ENCODE measurements at places on chromosomes 2 and 18.

DNA sequence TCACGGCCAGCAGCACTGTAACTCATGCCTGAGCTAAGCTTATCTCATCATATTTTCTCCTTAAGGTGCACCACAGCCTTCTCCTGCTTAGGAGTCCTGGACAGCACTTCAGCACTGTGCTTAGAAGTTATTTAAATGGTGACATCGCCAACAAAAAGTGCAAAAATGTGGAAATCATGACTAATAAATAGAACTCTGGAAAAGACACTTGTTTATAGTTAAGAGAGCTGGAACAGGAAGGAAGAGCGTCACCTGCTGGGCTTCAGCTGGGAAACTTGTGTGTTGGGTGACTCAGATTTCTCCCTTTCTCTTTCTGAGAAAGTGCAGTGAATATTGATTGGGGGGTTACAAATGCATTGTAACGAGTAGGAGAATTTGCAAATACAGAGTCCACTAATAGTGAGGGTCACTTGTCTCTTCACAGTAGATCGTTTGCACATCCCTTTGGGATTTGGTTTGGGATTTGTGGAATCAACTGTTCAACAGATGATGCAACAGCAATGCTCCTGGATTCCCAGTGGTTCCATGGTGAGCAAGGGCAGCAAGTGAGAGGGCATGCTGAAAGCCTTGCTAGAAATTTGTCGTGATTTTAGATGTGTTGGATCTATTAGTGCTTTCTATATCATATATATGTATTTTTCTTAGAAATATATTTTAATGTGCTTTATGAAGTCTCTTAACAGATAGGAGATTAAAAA is 84.2 kb downstream of the DOK6 start:
- H3K27ac ChIP-seq = no peak overlapping the region
- no peaks in the 10 kb centered on the region for H3K27me3 ChIP-seq
- no peak for DNase-seq
- no peak overlapping the region for H3K4me3 ChIP-seq
- no peaks in the 10 kb centered on the region for H3K36me3 ChIP-seq

DNA sequence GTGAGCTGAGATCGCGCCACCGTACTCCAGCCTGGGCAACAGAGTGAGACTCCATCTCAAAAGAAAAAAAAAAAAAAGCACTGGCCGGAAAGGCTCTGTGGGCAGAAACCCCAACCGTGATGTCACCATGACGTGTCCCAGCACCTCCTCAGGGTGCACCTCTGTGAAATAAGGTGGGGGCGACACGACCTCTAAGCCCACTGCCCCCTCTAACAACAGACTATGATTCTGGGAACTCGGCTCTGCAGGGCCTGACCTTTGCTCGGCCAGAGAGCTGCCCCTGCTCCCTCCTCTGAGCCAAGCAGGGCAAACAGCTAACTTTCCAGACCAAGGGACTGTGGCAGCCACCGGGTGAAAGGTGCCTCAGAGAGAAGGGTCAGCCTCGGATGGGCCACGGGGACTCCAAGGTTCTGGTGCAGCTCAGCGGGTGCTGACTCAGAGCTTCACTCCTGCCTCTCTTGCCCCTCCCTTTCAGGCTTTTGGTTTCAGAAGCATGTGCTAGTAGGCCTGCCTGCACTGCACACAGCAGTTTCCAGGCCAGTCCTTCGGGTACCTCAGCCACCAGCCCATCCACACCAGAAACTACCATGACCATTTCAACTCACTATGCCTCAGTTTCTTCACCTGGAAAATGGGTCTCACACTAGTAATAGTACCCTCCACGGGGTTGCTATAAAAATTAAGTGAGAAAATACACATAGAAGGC is 8.0 kb downstream of the TMBIM1 start:
- H3K4me3 ChIP-seq = no peak overlapping the region
- H3K36me3 ChIP-seq = no peaks in the 10 kb centered on the region
- H3K4me1 ChIP-seq = peaks cover 59% of the 10 kb centered on the region

GRCh38 chr2:85018049-85018447 is 47.1 kb downstream of the KCMF1 start:
- no peak for DNase-seq
- H3K36me3 ChIP-seq = no peaks in the 10 kb centered on the region
- H3K27ac ChIP-seq = no peak overlapping the region

- no peak overlapping the region for H3K27ac ChIP-seq
- H3K4me3 ChIP-seq = no peak overlapping the region
- peaks cover 4% of the 10 kb centered on the region for H3K4me1 ChIP-seq
- no peaks in the 10 kb centered on the region for H3K27me3 ChIP-seq
- no peak for DNase-seq
Measured at GRCh38 chr18:62799977-62800376, 84.6 kb downstream of the PHLPP1 start.

DNA sequence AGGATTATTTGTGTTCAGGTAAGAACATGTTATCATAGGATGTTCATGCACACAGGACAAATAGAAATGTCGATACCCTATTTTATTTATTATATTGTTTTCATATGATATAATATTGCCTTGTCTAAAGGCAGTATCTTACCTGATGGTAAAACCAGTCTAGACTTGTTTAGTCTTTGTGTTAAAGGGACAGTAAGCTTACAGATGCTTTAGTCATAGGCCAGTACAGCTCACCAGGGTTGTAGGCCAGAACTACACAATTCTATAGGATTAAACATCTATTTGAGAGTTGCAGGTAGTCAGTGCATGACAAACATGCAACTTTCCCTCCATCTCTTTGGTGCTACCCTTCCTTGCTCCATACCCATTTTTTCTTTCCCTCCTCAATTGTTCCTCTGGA is 158.5 kb downstream of the GALNT3 start:
- no peaks in the 10 kb centered on the region for H3K27me3 ChIP-seq
- H3K36me3 ChIP-seq = no peaks in the 10 kb centered on the region
- no peak overlapping the region for H3K27ac ChIP-seq
- H3K4me1 ChIP-seq = no peaks in the 10 kb centered on the region
- no peak overlapping the region for H3K4me3 ChIP-seq

GRCh38 chr2:168438553-168438952 is 17.5 kb upstream of the CERS6 start:
- H3K4me3 ChIP-seq = no peak overlapping the region
- DNase-seq = no peak
- H3K27me3 ChIP-seq = no peaks in the 10 kb centered on the region
- no peaks in the 10 kb centered on the region for H3K36me3 ChIP-seq
- peaks cover 7% of the 10 kb centered on the region for H3K4me1 ChIP-seq

- no peaks in the 10 kb centered on the region for H3K27me3 ChIP-seq
- H3K4me1 ChIP-seq = peaks cover 9% of the 10 kb centered on the region
- H3K4me3 ChIP-seq = peak overlapping the region; percentile 67
- no peaks in the 10 kb centered on the region for H3K36me3 ChIP-seq
Measured at GRCh38 chr2:11482473-11483035, 16.6 kb upstream of the E2F6 start.

DNA sequence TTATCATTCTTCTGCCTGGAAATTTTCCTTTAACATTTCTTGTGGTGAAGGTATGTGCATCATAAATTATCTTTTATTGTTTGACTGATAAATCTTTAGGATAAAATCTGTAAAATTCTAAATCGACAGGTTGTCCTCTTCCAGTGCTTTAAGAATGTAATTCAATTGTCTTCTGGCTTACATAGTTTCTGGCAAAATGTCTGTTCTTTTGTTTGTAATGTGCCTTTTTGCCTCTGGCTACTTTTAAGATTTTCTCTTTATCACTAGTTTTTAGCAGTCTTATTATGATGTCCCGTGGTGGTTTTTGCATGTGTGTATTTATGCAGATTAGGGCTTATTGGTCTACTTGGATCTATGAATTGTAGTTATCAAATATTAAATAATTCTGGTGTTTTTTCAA is 203.6 kb upstream of the COPS8 start:
- H3K4me3 ChIP-seq = no peak overlapping the region
- no peaks in the 10 kb centered on the region for H3K4me1 ChIP-seq
- no peak for DNase-seq
- H3K27ac ChIP-seq = no peak overlapping the region

DNA sequence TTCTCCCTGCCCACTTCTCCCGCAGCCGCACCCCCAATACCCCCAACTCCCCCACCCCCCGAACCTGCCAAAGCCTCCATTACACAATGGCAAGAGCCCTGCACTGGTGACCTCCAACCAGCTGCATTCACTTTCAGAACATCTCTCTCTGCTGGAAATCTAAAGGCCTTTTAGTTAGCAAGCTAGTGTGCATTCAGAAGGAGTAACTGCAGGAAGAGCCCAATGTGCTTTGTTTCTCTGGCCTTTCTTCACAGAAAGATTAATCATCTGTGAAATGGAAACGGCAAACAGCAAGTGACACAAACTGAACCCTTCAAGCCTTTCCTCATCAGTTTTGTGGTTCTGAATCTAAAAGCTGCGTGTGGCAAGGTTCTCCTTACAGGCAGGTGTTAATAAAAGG is 124.2 kb downstream of the OLA1 start:
- H3K4me3 ChIP-seq = no peak overlapping the region
- DNase-seq = no peak
- no peaks in the 10 kb centered on the region for H3K27me3 ChIP-seq
- H3K36me3 ChIP-seq = no peaks in the 10 kb centered on the region
- H3K4me1 ChIP-seq = no peaks in the 10 kb centered on the region
- no peak overlapping the region for H3K27ac ChIP-seq

DNA sequence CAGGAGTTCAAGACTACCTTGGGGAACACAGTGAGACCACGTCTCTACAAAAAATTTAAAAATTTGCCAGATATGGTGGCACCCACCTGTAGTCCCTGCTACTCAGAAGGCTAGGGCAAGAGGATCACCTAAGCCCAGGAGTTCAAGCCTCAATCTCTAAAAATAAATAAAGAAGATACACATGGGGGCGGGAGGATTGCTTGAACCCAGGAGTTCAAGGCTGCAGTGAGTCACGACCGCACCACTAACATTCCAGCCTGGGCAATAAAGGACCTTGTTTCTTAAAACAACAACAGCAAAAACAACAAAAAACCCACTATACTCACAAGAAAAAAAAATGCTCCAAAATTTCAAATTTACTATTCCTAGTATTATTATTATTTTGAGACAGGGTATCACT is 10.0 kb upstream of the ICA1L start:
- no peaks in the 10 kb centered on the region for H3K27me3 ChIP-seq
- peaks cover 5% of the 10 kb centered on the region for H3K4me1 ChIP-seq
- DNase-seq = no peak
- no peak overlapping the region for H3K4me3 ChIP-seq

- no peak overlapping the region for H3K4me3 ChIP-seq
- no peak for DNase-seq
- no peak overlapping the region for H3K27ac ChIP-seq
- no peaks in the 10 kb centered on the region for H3K27me3 ChIP-seq
Measured at GRCh38 chr18:13302457-13303225, 84.1 kb downstream of the LDLRAD4 start.

DNA sequence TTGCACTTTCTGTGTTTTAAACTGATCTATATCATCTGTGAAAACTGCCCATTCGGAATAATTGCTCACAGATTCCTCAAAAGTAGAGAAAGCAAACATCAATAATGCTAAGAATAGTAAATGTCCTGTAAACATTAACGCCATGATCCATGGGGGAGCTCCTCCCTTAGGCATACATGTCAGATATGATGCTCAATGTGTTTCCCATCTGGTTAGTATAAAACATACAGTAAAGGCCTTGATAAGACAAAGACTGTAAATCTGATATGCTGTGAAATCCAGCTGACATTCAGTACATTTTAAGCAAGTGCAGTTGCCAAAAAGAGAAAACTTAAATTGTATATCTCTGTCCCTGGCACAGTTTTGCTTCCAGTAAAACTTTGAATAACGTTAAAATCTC is 2.1 kb downstream of the DSEL start:
- DNase-seq = no peak
- no peaks in the 10 kb centered on the region for H3K36me3 ChIP-seq
- H3K4me3 ChIP-seq = no peak overlapping the region
- H3K27ac ChIP-seq = no peak overlapping the region
- no peaks in the 10 kb centered on the region for H3K4me1 ChIP-seq

DNA sequence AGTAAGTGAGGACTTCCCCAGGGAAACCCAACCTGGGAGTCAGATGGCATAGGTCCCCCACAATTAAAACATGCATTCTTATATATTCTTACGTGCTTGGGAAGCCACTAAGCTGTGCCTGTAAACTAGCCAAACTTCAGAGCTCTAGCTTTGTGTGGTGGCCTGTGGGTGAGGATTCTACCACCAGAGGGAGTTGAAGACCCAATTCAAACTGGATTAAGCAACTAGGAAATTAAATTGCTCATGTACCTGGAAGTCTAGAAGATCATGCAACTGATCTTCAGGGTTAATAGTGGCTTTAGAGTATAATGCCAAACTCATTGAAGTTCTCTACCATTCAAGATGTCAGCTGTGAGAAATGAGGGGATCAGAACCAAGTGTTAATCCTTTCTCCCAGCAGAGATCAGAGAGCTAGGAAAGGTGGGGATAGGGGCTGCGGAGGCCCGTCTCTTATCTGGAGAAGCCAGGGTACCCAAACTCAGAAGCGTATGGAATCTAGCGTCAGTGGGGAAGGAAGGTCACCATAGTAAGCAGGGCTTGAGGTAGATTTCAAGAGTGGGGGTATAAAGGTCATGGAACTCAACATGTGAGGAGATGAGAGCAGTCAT is 53.2 kb upstream of the CCDC85A start:
- H3K4me1 ChIP-seq = no peaks in the 10 kb centered on the region
- H3K27ac ChIP-seq = no peak overlapping the region
- no peaks in the 10 kb centered on the region for H3K36me3 ChIP-seq

- no peak overlapping the region for H3K4me3 ChIP-seq
- no peak overlapping the region for H3K27ac ChIP-seq
- no peaks in the 10 kb centered on the region for H3K36me3 ChIP-seq
- H3K4me1 ChIP-seq = no peaks in the 10 kb centered on the region
- no peak for DNase-seq
- H3K27me3 ChIP-seq = no peaks in the 10 kb centered on the region
Measured at GRCh38 chr2:65514555-65515195, 82.3 kb upstream of the SPRED2 start.

GRCh38 chr2:217413193-217413592 is 553.3 kb upstream of the TNP1 start:
- no peak overlapping the region for H3K4me3 ChIP-seq
- no peak for DNase-seq
- no peaks in the 10 kb centered on the region for H3K27me3 ChIP-seq
- H3K36me3 ChIP-seq = no peaks in the 10 kb centered on the region

GRCh38 chr2:176096243-176096985 is 3.2 kb upstream of the HOXD12 start:
- H3K36me3 ChIP-seq = no peaks in the 10 kb centered on the region
- peaks cover 11% of the 10 kb centered on the region for H3K27me3 ChIP-seq
- no peak for DNase-seq
- H3K4me3 ChIP-seq = no peak overlapping the region

Measured in testis (tissue), 5 donors.